Left colon (tissue), 2 donors: ENCODE measurements at places on chromosomes 2 and 18.

- DNase-seq, result peak; percentile 54
These were observed 3.7 kb upstream of the TGFA start for GRCh38 chr2:70557171-70557838.

GRCh38 chr18:45361125-45361851, 254.0 kb upstream of the SLC14A2 start:
- no peak for DNase-seq

DNA sequence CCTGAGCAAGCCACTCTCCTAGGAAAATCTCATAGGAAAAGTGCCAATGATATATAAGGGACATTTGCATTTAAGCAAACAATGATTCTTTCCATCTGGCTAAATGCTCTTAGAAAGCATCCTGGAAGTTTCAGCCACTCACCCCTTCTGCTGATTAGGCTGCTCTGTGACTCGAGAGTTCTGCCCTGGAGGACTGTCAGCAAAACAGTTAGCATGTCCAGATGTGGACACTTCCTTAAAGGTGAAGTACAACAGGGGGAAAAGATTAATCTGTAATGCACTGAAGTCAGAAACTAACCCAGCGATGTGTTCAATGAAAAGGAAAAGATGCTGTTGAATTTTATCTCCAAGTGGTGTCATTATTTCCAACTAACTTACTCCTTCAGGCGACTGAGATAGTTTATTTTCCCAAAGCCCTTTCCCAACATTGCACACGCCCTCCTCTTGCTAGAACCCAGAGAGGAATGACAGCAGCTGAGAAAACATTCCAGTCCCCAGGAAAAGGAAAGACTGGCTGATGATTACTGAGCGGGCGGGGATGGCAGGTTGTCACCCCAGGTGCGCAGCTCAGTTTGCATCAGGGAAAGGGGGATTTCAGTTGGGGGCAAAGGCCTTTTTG, 214.0 kb downstream of the SS18 start:
- no peak for DNase-seq

GRCh38 chr2:39728941-39729351, 50.1 kb downstream of the THUMPD2 start:
- no peak for DNase-seq

GRCh38 chr2:25115902-25116301, 52.5 kb downstream of the POMC start:
- DNase-seq, result no peak
